ENCODE measurements at places on chromosomes 1 and 21. TPM values are rescaled to one million over a fixed set of nuclear protein-coding genes. Genes with fewer than 3 reads are reported as not detected.

DNA sequence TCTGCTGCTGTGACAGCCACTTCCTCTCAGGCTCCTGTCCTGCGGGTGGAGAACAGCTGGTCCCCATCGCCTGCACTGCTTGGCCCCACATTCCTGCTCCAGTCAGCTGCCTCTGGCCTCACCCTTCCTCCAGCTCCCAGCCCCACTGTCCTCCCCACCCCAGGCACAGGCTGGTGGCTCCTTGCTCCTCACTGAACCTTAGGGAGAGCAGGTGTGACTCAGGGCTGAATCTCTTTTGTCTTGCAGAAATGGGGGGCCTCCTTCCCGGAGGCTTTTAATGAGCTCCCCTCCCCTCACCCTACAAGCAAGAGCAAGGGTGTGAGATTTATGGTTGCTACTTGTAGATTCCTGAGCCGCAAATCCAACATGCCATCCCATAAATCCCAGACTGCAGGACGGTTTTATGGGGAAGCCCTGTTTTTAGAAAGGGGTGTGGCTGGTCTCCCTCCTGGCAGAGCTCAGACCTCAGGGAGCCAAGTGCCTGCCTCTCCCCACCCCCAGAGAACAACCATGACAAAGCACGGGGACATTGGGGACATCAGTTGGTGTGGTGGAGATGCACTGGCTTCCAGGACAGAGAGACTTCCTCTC, 15.2 kb downstream of the CDK18 start:
- DNase-seq, result no peak

- no peak for DNase-seq
Measured at GRCh38 chr1:151062741-151063371, 2.7 kb downstream of the MLLT11 start.

GRCh38 chr1:29936031-29936544, 699.8 kb downstream of the PTPRU start:
- no peak for DNase-seq

GRCh38 chr1:168656485-168656884, 72.5 kb downstream of the DPT start:
- no peak for DNase-seq

- no peak for DNase-seq
Measured at GRCh38 chr1:158290321-158290844, 660 bp downstream of the CD1C start.

DNA sequence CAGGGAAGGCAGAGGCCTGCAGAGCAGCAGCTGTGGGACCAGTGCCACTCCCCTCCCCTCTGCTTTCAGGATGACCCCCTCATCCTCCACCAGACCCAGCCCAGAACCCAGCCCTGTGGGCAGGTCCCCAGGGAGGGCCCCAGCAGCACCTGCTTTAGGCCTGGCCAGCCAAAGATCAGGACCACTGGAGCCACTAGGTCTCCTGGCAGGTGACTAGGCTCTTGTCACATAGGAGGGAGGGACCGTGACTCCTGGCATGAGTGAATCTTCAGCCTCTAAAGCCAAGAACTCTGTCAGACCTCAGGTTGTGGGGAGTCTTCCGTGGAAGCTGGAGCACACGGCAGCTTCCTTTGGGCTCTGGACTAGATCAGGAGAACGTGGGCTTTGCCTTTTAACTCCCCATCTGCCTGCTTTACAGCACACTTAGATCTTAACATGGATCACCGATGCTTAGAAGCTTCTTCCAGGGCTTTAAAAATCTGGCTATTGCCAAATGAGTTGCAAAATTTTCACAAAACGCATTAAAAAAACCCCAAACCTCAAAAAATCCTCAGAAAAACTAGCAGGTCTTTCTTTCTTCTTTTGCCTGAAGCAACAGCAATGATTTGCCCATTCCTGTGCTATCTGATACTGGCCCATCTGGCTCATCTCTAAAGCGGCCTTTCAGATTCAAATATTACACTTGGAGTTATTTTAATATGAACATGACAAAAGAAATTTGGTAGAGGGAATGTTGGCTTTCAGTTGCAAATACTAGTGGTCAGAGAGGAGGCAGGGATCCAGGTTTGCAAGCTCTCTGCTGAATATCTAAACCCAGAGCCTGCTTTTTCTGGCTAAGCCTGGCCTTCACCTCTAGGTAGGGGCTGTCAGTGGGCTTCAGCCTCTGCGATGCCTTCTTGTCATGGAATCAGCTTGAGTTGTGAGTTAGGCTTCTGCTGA, 235.2 kb downstream of the SDCCAG8 start:
- DNase-seq, result no peak

DNA sequence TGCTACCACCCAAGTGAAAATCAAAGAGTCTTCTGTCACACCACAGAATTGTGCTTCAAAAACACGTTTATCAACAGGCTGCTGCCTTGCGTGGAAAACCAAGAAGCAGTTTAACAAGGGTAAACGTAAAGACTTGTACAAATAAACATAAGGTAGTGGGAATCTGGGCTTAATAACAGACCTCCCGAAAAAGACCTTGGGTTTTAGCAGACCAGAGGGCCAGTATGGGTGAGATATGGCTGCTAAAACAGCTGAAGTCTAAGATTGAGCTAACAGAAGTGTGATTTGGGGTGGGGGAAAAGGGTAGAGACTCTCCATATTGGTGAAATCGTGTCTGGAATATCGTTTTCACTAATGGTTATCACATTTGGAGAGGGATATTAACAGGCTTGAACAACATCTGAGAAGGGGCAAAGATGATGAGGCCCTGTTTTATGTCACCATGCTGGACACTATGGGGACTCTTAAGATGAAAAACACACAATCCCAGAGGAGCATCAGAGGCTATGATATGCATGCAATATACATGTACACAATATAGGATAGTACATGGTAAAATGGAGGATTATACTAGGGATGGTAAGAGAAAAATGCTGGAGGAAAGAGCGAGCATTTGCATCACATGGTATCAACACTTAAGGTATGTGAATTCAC, 1.4 kb downstream of the MOV10 start:
- no peak for DNase-seq

DNA sequence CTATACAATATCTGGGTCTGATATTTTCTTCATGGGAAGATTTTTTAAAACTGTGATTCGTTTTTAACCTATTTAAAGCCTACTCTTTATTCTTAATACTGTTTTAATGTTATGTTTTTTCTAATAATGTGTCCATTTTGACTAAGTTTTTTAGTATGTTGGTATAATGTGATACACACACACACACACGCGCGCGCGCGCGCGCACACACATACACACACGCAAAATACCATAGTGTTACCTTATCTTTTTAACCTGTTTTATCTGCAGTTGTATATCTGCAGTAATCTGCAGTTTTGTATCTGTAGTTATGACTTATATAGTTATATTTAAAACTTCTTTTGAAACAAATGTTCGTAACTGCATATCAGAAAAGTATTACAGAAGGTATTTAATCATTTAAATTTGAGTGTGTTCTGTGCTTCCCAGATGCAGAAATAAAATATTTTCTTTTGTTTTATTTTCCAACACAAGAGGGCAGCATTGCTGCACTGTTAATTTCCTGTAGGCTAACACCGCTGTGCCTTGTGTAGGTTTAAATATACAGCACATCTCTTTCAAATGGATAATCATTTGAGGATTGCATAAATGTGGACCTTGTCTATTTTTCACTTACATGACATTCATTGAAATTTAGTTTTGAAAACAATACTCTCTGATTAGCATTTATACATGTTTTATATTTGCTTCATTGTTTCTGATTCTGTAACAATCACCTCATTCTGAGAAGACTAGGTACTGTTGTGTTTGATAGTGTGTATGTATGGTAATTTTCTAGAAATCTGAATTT, 166.1 kb downstream of the PDE4B start:
- peak; percentile 50 for DNase-seq

DNA sequence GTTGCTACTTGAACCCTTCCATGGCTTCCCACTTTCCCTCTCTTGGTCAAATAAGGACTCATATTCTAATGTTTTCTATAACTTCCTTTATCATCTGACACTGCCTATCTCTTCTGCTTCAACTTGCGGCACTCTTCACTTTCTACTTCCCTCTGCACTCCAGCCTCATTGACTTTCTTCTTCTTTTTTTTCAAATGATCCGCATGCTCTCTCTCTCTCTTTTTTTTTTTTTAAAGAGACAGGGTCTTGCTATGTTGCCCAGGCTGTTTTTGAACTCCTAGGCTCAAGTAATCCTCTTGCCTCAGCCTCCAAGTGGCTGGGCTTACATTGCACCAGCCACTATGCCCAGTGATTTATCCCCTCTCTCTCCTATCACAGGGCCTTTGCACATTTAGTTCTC, 7.3 kb upstream of the IL10 start:
- no peak for DNase-seq

RXFP4 gene
- total RNA-seq, result not detected

FCGR3B gene
- total RNA-seq, result not detected

AURKAIP1 gene
- 83.3 TPM for total RNA-seq

FCRL2 gene
- total RNA-seq, result not detected

MROH9 gene
- total RNA-seq, result not detected

C1orf185 gene
- total RNA-seq, result not detected

Data from dermis microvascular lymphatic vessel endothelial cell (primary cell).